ENCODE measurements at places on chromosomes 7 and 10.

DNA sequence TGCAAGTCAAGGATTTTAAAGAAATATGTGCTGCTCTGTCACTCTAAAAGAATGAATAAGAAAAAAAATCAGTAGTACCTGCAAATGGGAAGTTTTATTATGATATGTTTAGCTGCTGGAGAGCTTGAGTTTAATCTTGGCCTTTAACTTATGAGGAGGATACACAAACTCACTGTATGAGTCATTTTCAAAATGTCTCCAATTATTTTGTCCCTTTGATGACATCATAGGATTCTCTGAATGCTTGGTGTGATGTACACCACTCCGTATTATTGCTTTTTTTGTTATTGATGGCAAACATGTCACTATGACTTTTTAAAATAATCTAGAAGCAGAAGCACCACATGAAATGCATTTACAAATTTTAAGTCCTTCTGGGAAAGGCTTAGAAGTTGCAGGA is 125.8 kb downstream of the RALA start:
- DNase-seq, result no peak

DNA sequence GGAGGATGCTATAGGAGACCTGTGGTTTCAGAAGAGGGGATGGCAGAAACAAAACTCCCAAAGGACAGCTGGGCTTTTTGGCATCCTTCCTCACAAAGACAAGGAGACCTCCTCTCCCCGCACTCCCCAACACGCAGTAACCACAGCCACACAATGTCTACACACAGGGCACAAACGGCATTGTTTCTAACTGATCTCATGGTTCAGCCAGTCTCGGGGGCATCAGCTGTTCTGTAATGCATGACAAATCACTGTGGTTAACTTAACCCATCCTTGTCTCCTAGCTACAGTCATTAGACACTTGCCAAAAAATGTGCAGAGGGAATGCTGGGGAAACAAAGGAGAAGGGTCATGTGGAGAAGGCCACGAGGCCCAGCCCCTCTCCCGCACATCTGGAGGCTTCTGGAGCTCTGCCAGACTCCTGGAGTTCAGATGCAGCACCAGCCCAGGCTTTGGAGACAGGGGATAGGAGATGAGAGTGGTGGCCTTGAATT is 7.6 kb upstream of the ADAMTS14 start:
- no peak for DNase-seq

GRCh38 chr7:158364451-158364850 is 223.2 kb downstream of the PTPRN2 start:
- no peak for DNase-seq

DNA sequence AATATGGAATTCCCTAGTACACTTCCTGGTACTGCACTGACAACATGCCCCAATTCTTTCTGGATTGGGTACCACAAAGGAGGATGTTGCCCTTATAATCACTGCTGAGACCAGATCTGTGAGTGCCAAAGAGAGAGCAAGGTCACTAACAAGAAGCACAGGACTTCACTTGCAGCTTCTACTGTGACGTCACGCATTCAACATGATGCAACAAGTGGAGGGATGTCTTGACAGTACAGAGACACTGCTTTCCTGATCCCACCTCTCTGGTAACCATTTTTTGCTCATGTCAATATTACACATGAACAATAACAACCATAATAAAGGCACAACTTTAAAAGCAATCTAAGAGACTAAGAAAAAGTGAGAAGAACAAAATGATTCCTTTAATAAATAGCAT is 414.1 kb upstream of the LRRN3 start:
- DNase-seq, result no peak

GRCh38 chr7:95327356-95327755 is 3.0 kb upstream of the PON1 start:
- DNase-seq, result no peak

DNA sequence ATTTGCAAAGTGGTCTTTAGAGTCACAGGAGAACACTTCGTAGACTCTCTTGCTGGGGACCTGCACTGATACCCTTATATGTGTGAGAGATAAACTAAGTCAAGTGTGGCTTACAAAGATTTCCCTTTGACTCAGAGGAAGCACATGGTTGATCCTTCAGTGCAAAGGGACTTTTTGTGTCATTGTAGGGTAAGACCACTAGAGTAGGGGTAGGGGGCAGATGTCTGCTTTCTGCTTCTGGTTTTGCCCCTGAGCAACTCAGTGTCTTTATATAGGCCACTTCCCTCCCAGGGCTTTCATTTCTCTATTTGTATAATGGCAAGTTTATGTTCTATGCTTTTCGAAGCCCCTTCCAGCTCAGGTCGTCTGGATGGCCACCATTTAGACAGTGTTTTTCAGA is 281.7 kb downstream of the SORCS3 start:
- no peak for DNase-seq

- no peak for DNase-seq
Measured at GRCh38 chr7:132805766-132806165, 229.5 kb upstream of the PLXNA4 start.

DNA sequence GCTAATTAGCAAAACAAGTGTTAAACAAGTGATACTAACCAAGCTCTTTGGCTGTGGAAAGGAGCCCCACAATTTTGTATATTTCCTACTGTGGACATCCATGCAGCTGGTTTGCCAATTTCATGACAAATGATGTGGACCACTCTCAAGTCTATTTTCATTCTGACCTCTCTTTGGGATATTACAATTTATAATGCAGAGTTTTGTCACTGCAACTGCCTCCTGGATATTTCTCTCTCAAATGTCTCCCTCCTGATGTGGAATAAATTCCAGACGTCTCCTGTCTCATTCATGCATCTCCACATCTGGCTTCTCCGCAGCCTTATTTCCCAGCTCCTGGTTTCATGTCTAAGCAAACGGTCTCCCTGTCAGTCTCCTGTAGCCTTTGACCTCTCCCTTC is 80.6 kb upstream of the RHEB start:
- no peak for DNase-seq

Data from 8988T (cell line).